Stimulated activated naive CD8-positive, alpha-beta T cell treated with anti-CD3 and anti-CD28 coated beads, Interleukin-15, Interleukin-2, amounts not matched to agents 100 U/mL and 50 U/mL, for 24 hours (primary cell): ENCODE measurements at places on chromosomes 4 and X.

DNA sequence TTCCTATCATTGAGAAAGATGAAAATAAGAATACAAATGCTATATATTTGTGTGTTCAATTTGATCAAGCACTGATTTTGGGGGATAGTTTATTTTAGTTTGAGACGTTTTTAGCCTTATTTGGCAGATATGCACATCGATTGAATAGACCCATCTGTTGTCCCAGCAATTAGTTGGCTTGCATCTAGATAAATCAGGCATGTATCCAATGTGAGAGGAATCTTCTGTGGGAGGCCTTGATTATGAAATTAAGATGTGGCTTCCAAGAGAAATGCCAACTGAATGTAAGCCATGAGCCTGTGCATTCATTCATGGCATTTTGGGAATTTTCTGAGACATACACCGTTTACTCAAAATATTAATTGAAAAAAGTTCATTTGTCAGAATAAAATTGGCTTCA lies 623.1 kb downstream of the TECRL start:
- DNase-seq = no peak

GRCh38 chr4:33411182-33411581 lies 2691.0 kb downstream of the PCDH7 start:
- DNase-seq = no peak

GRCh38 chrX:121050781-121051180 lies 3.4 kb downstream of the GLUD2 start:
- no peak for DNase-seq

- peak; percentile 20 for DNase-seq
These were observed at the start of gene USP51 for GRCh38 chrX:55489314-55490009. TSS of gene USP51 (minus strand) at chrX:55489848. CDS start at chrX:55488939, 909 bp downstream.

DNA sequence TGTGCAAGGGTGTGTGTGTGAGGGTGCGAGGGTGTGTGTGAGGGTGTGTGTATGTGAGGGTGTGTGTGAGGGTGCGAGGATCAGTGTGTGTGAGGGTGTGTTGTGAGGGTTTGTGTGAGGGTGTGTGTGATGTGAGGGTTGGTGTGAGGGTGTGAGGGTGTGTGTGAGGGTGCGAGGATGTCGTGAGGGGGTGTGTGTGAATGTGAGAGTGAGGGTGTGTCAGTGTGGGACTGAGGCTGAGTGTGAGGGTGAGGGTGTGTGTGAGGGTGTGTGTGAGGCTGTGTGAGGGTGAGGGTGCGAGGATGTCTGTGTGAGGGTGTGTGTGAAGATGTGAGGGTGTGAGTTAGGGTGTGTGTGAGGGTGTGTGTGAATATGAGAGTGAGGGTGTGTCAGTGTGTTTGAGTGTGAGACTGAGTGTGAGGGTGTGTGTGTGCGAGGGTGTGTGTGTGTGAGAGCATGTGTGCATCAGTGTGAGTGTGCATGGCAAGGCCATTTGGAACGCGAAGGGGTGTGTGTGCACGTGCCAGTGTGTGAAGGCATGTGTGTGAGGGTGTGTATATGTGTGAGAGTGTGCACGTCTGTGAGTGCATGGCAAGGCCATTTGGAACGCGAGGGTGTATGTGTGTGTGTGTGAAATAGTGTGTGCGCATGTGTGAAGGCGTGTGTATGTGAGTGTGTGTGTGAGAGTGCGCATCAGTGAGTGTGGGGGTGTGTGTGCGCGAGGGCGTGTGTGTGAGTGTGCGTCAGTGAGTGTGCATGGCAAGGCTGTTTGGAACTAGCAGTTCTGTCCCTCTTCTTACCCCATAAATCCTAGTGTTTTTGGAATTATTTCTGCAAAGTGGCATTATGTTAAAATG lies 69.8 kb downstream of the RGS12 start:
- DNase-seq = no peak

DNA sequence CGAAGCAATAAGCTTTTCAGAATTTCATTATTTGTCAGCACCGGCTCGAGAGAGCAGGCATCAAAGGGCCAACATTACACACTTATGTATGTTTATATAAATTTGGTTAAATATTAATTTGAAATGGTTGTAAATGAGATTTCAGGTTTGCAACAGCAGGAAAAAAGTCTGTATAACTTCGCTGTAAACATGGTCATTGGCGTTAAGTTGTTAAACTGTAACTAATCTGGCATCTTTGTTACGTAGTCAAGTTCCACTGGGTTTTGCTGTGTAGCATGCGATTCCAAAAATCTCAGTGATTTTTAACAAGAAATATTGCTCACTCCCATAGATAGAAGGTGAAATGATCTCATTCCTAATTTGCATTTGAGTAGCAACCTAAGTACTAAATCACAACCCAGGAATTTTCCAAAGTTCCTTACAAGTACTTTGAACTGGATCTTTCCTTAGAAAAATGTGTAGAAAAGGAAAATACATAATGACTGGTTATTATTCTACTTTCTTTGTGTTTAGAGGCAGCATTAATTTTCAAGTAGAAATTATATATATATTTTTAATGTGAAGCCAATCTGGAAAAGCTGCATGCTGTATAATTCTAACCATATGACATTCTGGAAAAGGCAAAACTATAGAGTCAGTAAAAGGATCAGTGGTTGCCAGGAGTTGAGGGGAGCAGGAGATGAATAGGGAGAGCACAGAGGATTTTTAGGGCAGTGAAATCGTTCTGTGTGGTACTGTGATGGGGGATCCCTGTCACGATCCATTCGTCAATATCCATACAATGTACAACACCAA lies 222.1 kb downstream of the CBR4 start:
- DNase-seq = no peak

DNA sequence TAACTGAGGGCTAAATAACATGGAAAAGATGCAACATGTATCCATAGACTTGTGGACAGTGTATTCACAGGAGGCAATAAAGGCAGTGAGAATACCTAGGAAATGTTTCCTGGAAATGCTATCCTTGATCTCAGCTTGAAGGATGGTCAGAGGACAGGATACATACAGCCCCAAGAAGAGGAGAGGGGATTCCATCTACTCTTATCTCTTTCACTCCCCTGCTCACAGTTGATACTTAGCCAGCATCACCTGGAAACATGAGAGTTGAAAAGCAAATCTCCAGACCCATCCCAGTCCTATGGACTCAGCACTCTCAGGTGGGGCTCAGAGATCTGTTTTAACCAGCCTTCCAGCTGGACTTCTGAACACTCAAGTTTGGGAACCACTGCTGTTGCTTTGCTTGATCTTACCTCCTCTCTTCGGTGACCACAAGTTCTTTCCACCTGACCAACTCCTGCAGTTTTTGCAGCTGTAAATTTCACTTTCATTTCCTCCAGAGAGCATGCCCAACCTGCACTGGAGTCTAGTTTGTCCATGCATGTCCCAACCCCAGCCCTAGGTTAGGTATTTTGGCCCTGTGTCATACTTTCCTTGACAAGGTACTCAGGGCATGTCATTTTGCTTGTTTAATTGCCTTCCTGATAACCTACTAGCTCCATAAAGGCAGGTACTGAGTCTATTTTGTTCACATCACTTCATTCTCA lies 10.4 kb downstream of the RELL1 start:
- DNase-seq = no peak

DNA sequence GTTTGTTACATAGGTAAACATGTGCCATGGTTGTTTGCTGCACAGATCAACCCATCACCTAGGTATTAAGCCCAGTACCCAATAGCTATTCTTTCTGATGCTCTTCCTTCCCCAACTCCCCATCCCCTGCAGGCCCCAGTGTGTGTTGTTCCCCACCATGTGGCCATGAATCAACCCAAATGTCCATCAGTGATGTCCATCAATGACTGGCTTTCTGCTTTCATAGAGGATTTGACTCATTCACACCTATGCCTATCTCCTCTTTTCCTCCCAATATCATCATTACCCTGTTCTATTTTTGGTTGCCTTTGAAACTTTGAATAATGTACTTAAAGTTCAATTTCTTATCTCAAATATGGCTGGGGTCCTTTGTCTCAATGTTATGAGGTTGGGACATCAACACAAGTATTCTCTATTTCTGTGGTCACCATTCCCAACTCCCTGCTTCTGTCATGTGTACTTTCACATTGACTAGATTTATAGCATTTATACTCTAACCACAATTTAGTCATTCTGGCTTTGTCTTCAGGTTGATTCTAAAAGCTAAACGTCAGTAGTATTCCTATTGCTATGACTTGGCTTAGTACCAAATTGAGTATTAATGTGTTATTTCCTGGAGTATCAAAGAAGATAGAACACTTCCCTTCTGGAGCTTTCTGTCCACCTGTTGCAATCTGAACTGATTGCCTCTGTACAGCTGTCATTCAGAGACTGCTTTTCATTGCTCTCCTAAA lies 107.2 kb downstream of the TAB3 start:
- DNase-seq = peak; percentile 6

DNA sequence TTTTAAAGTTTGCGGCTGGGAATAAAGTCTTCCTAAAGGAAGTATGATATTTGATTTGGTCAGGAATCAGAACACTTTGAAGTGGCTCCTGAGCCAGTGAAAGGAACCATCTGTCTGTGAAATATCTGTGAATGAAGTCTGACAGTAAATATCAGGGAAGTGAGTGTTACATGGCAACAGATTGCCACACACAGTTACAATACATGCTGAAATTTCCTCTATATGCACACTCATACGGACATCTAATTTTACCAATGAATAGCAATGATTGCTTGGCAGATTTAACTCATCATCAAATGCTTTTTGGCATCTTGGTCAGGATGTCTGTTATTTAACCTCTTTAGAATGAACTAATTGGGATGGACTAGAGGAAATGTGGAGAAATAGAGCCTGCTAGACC lies 1023.8 kb downstream of the FAT4 start:
- no peak for DNase-seq

DNA sequence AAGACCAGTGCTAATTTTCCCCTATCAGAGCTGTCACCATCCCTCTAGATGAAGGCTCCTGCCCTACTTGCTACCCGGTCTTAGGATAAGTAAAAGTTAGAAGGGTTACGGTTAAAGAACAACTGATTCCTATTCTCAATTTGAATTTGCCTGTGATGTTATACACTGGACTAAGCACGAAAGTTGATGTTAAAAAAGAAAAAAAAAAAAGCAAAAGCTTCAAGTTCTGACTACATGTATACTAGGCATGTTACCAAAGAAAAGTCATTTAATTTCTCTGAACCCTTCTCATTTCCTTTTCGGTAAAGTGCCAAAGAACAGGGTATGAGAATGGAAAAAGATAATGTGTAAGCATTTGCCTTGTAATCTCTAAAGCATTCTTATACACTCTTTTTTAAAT lies 1.4 kb upstream of the PPID start:
- DNase-seq = no peak

DNA sequence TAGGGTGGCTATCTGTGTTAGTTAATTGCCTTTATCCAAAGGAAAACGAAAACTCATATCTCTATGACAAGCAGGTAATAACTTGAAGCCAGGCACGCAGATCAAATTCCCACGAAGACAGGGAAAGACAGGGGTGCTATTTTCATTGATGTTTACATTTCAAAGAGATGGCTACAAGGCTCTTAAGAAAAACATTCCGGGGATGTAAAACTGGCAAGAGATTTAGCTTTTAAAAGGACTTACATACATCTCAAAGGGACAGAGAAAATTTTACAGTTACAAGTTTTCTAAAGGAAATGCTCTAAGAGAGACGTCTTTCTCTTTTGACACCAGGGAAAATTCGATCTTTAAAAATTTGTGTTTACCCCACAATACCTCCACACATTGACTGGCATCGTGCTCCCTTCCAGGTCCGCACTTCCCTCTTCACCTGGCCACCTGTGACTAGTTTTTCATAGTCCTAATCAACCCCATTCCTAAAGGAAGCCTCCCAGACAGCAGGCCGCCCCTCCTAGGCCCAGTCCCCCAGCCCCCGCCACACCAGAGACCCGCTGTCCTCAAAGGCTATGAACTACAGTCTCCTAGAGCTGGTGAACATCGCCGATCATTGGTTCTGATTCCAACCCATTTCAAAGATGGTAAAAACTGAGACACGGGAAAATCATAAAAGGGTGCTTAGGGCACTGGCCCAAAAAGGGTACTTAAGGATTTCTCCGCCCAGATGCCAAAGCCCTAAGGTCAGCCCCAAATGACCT lies 649 bp upstream of the ARAF start:
- DNase-seq = no peak

DNA sequence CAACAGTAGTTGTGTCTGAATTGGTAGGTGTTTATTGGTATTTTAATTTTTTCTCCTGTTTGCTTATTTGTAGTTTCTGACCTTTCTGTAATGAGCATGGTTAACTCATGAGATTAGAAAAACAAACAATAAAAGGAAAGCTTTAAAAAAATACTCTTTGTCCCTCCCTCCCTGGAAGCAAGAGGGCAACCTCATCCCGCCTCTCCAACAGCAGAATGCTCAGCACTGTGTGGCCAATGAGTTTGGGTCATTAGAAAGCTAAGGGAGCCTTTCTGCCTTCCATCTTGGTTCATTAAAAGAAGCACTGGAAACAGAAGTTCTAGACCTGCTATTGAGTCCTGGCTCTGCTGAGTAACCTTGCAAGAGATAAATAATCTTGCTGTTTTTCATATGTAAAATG lies 33.9 kb downstream of the TRPC5 start:
- no peak for DNase-seq

DNA sequence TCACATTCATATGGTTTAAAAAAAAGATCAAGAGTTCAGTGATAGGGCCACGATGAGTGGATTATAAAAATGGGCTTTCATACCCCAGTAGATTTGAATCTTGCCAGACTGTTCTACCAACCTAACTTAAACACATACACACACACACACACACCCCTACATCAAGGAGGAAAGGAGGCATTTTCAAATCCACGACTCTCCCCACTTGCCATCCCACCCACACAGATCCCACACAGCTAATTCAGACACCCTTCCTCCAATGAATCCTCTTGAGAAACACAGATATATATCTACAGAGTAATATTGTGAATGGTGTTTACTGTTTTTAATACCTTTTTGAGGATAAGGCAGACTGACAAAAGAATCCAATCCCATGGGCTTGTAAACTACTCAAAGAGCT lies 16.8 kb downstream of the SUPT20HL1 start:
- no peak for DNase-seq

DNA sequence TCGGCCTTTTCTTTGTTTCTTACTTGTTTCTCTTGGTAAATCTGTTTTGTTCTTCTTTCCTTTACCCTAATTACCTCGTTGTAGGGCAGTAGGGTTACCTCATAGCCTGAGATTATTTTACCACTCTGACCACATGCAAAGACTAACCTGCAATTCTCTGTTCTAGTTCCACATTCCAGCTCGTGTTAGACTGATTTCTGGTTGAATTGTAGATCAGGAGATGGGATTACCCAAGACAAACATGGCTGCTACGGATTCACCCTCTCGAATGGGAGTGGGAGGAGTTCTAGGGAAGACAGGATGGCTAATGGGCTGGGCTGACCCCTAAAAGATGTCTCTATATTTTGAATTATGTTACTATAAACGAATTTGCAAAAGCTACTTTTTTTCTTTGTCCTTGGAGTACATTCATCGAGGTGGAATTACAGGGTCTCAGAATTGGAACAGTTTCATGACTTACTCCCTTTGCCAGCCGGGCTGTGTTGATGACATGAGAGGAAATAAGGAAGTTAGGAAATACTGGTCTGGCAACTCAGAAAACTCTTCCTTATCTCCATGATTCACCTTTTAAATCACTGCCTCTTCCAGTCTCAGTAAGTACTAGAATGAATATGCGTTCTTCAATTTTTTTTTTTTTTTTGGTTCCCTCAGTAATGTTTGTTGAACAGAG lies 36.7 kb upstream of the FBXW7 start:
- DNase-seq = no peak
